ENCODE measurements at places on chromosomes 16 and 17.

DNA sequence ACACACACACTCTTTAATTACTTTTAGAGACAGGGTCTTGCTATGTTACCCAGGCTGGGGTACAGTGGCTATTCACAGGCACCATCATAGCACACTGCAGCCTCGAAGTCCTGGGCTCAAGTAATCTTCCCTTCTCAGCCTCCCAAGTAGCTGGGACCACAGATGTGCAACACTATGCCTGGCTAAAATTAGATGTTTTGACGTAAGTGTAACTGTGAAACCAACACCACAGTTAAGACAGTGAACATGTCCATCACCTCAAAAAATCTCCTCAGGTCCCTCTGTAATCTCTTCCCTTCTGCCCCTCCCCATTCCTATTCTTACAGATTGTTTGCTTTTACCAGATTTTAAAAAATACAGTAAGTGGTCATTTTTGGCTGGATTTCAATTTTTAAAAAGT lies 66.7 kb downstream of the RPGRIP1L start:
- DNase-seq = no peak

DNA sequence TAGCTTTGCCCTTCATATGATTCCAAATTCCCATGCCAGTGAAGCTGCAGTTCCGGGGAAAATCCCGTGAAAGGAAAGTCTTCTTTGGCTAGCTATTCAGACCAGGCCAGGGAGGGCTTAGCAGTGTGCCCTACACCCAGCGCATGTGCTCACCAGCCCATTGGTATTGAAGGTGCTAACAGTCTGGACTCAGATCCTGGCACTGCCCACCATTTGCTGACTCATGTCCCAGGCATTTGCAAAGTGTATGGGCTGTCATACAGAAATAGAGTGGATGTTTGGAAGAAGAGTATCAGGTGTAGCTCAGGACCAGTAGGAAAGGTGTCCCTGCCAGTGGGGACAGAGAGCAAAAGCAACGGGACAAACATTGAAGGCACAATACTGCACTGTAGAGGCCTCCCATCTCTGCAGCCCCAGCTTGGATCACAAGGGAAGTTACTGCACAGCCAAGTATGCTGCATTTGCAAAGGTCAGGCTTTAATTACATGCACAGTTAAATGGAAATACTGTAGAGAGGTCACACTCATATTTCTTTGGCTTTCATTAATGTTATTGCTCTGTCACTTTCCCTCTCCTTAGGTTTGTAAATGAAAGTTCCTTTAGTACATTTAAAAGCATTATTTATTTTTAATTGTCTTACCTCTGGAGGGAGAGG lies 220.0 kb downstream of the IRX3 start:
- DNase-seq = no peak

GRCh38 chr16:75222271-75222783 lies 3.5 kb downstream of the CTRB1 start:
- DNase-seq = no peak

- DNase-seq = peak; percentile 50
Measured at GRCh38 chr16:56950881-56951771, 10.6 kb upstream of the CETP start.

GRCh38 chr17:74407384-74407783 lies 24.5 kb upstream of the GPRC5C start:
- DNase-seq = no peak

- peak; percentile 75 for DNase-seq
Measured at GRCh38 chr16:72198021-72198711, 26.2 kb upstream of the PMFBP1 start.

- no peak for DNase-seq
Measured at GRCh38 chr16:89099905-89100304, 6.3 kb downstream of the ACSF3 start.

GRCh38 chr17:45367216-45367615 lies 50.4 kb upstream of the MAP3K14 start:
- DNase-seq = no peak

DNA sequence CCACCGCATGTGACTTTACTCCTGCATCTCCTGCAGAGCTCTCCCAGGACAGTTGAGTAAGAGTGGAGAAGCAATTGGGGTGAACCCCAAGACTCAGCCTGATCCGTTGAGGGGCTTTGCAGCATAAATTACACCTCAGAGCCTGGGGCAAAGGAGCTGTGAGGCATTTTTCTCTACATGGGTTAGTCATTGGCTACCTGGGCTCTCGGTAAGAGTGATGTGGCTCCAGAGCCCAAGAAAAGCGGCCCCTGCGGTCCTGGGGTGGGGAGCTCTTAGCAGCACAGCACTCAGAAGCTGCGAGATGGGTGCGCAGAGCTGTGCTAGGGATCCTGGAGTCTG lies 40.4 kb upstream of the C16orf78 start:
- DNase-seq = no peak

- DNase-seq = peak; percentile 54
Measured at GRCh38 chr17:58533616-58534188, 19.3 kb upstream of the MTMR4 start.

- no peak for DNase-seq
Measured at GRCh38 chr16:4884209-4884608, 36.9 kb downstream of the UBN1 start.

GRCh38 chr16:35598696-35599332 lies 2139.4 kb downstream of the TP53TG3F start:
- DNase-seq = no peak

DNA sequence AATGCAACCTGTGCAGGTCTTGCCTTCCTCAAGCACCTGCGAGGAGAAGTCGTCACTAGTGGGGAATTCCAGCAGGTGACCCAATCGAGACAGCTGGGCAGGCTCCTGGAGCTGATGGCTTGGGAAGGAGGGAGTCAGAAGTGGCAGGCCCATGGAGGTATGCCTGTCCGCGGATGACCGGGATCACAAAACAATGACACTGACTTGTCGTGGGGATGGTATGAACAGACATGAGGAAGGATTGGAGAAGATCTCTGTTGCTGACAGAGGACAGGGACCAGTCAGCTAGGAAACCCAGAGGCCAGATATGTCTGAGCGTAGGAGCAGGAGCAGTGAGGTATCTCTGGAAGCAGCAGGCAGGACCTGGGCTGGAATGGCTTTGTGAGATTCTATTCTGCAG lies 233.3 kb downstream of the SOX9 start:
- DNase-seq = no peak

DNA sequence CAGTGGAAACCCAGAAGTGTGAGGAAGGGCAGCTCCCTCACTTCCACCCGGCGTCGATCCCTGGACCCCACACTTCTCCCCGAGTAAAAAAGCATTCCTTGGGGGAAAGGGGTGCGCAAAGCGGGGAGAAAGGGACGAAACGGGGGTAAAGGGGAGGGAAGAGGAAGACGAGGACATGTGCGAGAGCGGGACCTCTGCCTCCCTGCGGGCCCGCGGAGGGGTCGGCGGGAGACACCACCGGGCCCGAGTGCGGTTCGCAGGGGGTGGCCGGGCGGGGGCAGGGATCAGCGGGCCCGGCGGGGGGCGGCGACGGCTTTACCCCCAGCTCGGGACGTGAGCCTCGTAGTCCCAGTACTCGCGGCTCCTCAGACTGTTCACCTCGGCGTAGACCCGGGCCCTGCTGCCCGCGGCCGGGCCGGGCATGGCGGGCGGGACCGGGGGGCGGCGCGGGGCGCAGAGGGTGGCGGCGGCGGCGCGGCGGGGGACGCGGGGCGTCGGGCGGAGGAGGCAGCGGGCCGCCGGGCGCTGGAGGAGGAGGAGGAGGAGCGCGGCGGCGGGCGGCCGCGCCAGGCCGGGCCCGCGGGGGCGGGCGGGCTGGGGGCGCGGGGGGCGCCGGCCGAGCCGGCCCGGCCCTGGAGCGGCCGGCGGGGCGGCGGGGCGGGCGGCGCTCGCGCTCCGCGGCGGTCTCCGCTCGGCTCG lies 443 bp downstream of the CSNK2A2 start:
- DNase-seq = no peak

DNA sequence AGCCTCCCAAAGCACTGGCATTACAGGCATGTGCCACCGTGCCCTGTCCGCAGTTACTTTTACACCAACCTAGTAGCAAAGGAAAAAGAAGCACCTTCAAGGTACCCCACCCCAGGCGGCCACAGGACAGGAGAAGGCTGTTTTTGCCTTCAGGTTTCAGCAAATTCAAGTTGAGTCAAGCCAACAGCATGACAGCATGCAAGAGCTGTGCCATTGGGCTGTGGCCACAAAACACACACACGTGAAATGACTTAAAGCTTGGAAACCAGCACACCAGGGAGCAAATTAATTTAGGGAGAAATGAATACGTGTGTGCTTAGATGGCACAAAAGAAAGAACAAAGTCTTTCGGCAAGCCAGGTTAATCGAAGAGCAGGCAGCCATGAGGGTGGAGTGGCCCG lies 39.7 kb downstream of the ERCC4 start:
- DNase-seq = no peak

Data from cerebellar cortex (tissue), 1 donor.